ENCODE measurements at places on chromosomes 2 and 18. TPM values are rescaled to one million over a fixed set of nuclear protein-coding genes. Genes with fewer than 3 reads are reported as not detected.

The SERPINB2 gene
- total RNA-seq = 100 TPM

The PPP4R1 gene
- total RNA-seq = 30.6 TPM

The MAB21L4 gene
- total RNA-seq = not detected

The GKN2 gene
- total RNA-seq = 1.6 TPM

DNA sequence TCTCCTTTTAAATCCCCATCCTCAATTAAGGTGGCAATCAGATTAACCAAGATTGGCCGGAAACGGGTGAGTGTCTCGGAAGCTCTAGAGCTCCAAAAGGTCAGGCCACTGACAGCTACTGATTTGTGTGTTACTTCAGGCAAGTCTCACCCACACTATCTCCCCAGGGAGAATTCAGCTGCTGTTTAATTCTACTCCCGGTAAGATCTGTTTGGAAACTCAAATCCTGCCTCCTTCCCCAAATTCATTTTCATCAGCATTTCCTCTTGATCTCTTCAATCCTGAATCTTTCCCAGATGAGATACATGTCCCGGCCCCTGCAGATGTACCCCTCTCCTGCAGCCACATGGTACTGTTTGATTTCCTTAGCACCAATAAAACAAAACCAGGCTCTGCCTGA, 34.9 kb downstream of the EFR3B start:
- DNase-seq = no peak

GRCh38 chr2:12719400-12720277, 2.9 kb downstream of the TRIB2 start:
- no peak for DNase-seq

DNA sequence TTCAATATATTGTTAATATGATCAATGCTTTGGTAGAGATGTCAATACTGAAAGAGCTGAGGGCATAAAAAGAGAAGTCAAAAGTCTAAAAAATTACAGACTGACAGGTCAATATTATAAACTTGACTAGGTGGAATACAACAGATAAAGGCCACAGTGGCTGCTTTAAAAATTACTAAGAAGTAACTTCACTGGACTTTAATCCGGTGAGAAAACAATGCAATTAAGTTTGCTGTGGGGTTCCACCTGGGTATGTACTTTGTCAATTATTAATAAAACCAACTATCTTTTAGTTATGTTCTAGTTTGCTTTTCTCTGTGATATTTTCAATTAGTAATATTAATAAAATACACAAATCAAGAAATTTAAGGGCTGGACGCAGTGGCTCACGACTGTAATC, 44.7 kb downstream of the RAPH1 start:
- no peak for DNase-seq

- DNase-seq = no peak
Measured at GRCh38 chr2:74917702-74918619, 40.5 kb upstream of the POLE4 start.

DNA sequence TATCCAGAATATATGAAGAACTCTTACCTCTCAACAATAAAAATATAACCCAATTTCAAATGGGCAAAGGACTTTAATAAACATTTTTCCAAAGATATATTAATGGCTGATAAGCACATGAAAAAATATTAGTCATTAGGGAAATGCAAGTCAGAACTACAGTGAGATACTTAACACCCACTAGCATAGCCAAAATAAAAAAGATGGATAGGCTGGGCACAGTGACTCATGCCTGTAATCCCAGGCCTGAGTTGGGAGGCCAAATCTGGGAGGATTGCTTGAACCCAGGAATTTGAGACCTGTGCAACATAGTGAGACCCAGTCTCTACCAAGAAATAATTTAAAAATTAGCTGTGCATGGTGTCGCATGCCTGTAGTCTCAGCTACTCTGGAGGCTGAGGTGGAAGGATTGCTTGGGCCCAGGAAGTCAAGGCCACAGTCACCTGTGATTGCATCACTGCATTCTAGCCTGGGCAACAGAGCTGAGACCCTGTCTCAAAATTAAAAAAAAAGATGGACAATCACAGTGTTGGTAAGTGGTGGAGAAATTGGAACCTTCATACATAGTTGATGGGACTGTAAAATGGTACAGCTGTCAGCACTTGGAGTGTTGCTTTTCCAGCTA, 25.1 kb downstream of the MARCHF7 start:
- no peak for DNase-seq

DNA sequence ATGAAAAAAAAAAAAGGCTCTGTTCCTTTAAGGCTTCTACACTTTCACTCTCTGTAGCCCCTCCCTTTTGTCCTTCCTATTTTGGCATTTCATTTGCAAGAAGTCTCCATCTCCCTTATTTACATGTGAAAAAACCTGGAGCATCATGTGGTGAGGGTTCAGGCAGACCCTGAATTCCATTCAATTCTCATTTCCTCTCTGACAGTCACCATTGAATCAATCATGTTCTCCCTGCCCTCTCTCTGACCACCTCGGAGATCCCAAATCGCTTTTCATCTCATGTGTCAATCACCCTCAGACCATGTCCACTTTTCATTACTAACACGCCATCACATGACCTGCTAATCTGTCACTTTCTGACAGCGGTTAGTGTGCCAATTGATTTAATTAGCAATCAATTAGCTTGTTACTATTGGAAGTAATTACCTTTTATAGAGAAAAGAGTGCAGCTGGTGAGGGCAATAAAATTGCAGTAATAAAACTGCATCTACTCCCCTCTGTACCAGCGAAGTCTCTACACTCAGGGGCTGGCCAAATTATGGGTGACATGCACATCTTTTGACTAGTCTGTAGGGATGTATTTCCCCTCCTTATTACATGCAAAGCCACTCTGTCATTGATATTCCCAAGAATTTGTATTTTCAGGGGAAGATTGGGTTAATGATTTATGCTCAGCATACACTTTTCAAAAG, 317.4 kb downstream of the EN1 start:
- no peak for DNase-seq

- no peak for DNase-seq
Measured at GRCh38 chr2:230269715-230270114, 44.2 kb downstream of the SP140 start.

DNA sequence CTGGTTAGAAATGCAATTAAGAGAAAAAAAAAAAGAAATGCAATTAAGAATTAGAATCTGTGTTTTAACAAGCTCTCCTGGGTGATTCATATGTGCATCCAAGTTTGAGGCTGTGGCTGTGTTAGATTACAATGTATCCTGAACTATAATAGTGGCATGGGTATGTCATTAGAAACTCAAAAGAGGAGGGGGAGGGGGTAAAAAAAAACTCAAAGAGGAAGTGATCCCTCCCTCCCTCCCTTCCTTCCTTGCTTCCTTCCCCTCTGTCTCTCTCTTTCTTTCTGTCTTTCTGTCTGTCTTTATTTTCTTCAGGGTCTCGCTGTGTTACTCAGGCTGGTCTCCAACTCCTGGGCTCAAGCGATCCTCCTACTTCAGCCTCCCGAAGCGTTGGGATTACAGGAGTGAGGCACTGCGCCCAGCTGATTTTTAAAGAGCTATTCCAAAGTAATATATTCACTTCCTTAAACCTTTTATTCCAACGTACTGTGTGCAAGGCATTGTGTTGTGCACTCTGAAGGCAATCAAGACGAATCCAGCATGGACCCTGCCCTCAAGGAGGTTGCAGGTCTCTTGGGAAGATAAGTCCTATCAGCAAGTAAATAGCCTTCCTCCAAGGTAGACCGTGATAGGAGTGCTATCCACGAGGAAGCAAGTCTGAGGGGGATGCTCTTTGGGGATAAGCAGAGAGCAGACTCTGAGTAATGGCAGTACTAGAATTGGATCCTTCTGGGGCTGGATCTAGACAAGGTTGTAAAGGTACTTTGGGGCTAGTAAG, 35.9 kb upstream of the MCFD2 start:
- DNase-seq = no peak

GRCh38 chr2:100106460-100106859, 35.9 kb downstream of the AFF3 start:
- no peak for DNase-seq

DNA sequence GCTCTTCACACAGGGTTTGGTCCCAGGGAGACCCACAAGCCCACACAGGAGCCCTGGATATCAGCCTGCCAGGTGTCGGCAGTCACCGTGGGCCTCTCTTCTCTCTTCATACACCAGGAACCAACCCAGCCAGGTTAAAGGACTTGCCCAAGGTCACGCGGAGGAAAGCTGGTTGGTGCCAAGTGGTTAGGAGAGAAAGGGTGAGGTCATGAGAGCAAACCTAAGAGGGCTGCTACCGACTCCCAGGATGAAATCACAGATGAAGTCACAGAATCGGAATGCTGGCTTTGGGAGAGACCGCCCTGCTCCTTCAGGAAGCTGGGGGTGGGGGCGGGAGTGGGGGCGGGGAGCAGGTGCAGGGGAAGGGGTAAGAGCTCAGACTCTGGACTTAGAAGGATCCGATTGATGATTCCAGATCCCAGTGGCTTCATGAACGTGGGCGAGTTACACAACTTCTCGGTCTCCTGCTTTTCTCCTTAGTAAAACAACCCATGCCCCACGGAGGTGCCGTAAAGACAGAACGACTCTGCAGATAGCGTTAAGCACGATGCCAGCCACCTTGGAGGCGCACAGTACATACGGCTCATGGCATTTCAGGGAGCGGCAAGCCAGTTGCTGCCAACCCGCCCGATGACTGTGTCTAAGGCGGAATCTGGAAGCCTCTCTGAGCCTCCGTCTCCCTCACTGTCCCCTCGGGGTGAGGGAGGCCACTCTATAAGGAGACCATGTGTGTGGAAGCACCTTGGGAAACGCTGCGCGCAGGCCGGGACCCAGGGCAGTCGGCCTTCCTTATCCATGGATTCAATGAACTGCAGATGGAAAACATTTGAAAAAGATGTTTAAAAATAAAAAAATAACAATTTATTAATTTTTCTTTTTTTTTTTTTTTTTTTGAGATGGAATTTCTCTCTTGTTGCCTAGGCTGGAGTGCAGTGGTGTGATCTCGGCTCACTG, 23.0 kb upstream of the TAF1B start:
- no peak for DNase-seq

DNA sequence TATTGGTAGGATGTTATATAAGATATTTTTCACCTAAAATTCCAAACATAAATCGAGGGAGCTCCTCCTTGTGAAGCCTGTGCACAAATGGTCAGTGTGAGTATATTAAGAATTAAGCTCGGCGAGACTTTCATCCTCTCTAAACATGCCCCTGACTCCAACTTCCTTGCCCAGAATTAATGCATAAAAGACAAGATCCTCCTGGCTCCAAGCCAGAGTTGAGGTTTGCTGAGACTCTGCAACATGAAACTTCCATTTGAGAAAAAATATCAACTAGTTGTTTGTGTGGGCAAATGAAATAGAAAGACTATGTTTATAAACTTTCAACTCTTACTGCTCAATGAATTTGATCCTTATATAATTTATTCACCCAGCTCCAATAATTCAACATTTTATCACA, 68.1 kb downstream of the CCDC178 start:
- DNase-seq = no peak

DNA sequence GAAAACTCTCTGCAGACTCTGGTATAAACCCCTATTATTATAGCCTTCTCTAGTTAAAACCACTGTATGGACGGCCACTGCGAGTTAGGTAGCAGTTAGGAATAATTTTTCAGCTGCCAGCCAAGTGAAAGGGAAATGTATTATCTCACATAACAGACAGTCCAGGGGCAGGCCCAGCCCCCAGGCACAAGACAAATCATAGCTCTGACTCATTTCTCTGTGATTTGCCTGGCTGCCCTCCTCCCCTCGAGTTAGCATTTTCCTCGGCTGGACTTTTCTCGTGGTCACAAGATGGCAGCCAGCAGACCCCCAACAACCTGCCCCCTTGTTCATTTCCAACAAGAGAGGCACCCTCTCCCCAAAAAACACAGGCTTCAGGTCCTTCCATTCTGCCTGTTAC, 10.5 kb downstream of the VIT start:
- DNase-seq = no peak

DNA sequence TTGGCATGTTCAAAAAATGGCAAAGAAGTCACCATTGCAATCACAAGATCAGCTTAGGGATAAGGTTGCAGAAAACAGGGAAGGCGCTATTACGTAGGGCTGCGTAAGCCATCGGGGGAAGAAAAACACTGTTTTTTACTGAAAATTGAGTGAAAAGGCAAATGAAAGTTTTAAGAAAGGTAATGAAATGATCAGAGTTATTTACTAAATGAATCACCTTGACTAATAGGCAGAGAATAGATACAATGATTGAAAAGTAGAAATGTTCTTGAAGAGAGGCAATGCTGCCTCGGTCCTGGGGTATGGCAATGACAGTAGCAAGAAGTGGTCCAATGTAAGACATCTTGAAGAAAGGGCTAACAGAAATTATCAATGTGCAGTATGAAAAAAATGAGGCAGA, 1227.8 kb upstream of the ZEB2 start:
- no peak for DNase-seq

GRCh38 chr2:96164459-96165184, 19.4 kb upstream of the DUSP2 start:
- DNase-seq = no peak

DNA sequence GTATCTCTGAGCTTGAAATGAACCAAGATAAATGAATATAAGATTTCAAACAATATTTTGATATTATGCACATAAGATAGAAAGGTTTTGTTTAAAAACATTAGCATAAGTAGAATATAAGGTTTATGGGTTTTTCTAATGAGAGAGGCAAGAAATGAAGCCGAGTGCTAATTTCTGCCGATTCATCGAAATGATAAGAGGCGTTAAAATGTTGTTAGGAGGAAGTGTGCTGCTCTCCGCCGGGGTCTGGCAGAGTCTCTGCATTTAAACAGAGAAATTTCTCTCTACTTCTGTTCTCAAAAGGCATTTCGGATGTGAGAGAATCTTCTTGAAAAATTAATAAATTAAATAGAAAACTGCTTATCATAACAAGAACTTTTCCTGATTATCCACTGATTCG, 83.6 kb downstream of the MRPS9 start:
- DNase-seq = no peak

DNA sequence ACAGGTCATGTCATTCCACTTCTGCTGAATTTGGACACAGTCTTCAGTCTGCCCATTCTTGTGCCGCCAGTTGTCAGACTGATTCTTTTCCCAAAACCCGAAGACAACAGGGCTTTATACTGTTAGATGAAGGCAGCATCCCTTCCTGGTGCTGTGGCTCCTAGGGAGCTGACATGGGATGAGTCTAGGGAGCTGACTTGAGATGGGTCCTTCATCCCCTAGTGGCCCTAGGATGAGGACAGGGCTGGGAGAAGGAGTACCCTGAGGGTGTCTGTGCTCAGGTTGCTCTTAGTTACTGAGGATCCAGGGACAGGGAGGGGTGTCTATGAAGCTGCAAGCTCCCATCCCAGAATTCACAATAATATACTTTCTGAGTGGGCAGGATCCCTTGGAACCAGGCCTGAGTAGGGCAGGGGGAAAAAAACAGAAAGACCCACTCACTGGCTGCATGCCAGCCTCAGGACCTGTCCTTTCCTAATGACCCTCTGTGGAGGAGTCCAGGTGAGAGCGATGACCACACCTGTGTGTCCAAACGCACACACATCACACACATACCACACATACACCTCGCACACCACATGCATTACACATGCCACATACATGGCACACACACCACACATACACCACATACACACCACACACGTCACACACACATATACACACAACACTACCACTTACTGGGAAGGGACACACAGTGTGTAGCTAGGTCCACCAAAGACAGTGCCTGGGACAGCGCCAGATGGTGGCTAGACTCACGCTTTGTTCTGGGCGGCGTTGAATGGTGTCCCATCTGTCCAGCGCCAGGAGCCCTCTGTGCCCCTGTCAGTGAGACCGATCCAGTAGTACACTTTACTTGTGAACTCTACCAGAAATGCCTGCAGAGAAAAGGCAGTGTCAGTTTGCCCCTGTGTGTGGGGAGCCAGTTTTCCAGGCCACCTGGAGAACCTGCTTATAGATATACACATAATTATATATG, 11.1 kb downstream of the CLEC4F start:
- DNase-seq = no peak

- DNase-seq = no peak
Measured at GRCh38 chr2:165743442-165743841, 50.6 kb downstream of the GALNT3 start.
